ELR (cell line): ENCODE measurements at places on chromosomes 6 and 20.

GRCh38 chr20:37251825-37252477 lies 9.7 kb downstream of the GHRH start:
- no peak for DNase-seq

DNA sequence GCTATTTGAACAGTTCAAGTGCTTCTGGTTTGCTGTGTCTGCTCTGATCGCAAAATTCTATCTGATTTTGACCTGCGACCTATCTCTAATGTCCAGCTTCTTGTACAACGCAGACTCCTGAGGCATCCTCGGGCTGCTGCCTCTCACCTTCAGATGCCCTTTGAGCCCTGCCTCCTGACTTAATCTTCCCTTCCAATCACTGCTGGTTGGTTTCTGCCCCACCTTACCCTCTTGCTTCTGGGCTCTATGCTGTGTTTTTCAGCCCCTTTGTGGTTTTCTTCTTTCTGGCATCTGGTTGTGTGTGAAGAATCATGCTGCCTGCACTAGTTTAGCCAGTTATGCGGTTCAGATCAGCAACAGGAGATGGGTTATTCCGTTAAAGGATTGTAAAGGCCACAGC lies 131.2 kb upstream of the THEMIS start:
- no peak for DNase-seq

GRCh38 chr6:100335991-100336390 lies 128.7 kb downstream of the SIM1 start:
- DNase-seq: no peak

DNA sequence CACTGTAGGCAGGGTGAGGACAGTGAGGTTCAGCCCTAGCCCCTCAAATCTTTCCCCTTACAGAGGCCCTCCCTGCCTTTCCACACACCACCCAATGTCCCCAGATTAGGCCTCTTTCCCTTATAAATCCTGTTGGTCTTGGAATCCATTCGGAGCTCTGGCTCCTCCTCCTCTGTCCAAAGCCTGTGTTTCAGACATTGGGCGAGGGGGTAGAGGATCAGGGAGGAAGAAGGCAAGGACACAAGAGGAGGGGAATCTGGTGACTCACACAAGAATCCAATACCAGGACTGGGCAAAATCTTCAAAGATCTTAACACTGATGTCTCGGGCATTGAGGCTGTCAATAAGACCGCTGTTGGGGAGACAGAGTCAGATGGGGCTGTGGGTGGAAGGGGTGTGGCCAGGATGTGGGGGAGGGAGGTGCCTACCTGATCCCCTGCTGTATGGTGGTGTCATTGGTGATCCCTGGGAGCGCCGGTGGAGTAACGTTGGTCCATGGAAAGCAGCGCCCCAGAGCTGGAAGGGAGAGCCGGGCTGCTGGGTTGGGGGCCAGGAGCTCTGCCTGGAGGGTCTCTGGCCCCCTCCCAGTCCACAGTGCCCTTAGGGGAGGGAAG lies 7.6 kb downstream of the SLC44A4 start:
- peak; percentile 42 for DNase-seq
